ENCODE measurements at places on chromosomes 4 and X. TPM values are rescaled to one million over a fixed set of nuclear protein-coding genes. Genes with fewer than 3 reads are reported as not detected.
A peak's percentile ranks its signal among the peaks of the same experiment; 100 is the strongest.

HTN1 gene
- total RNA-seq = not detected

KLB gene
- 0.10 TPM for total RNA-seq

CITED1 gene
- not detected for total RNA-seq

IQSEC2 gene
- total RNA-seq = 3.7 TPM

PAGE2B gene
- 1.0 TPM for total RNA-seq

- no peak overlapping the region for H3K4me3 ChIP-seq
- no peak overlapping the region for H3K27ac ChIP-seq
- DNase-seq = no peak
- no peaks in the 10 kb centered on the region for H3K36me3 ChIP-seq
- no peaks in the 10 kb centered on the region for H3K27me3 ChIP-seq
- H3K4me1 ChIP-seq = no peaks in the 10 kb centered on the region
These were observed 184.7 kb upstream of the NDP start for GRCh38 chrX:44157858-44158257.

DNA sequence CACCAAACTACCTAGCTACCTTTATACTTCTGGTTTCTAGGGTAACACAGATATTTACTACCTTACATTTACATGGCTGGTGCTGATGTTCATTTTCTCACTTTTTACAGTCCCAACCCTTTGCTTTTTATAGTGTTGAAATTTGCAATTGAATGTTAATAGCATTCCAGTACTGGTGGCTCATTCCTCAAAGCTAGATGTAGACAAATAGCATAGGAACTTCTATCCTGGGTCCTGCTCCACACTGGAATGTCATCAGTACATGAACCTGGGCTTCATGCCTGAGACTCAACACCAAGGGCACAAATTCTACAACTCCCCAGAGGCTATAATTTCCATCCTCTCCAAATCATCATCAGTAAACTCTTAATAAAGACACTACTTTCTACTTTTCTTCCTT, 10.3 kb upstream of the TRMT2B start:
- no peak overlapping the region for H3K27ac ChIP-seq
- DNase-seq = no peak
- no peaks in the 10 kb centered on the region for H3K36me3 ChIP-seq

GRCh38 chrX:20240201-20240600, 26.5 kb downstream of the RPS6KA3 start:
- no peak for DNase-seq
- H3K27me3 ChIP-seq = no peaks in the 10 kb centered on the region
- H3K36me3 ChIP-seq = no peaks in the 10 kb centered on the region
- no peak overlapping the region for H3K4me3 ChIP-seq
- H3K27ac ChIP-seq = no peak overlapping the region

- H3K36me3 ChIP-seq = no peaks in the 10 kb centered on the region
- no peak overlapping the region for H3K27ac ChIP-seq
- H3K4me1 ChIP-seq = peaks cover 20% of the 10 kb centered on the region
- no peak for DNase-seq
- no peaks in the 10 kb centered on the region for H3K27me3 ChIP-seq
- no peak overlapping the region for H3K4me3 ChIP-seq
These were observed 3.4 kb downstream of the RAB33B start for GRCh38 chr4:139457318-139457717.

DNA sequence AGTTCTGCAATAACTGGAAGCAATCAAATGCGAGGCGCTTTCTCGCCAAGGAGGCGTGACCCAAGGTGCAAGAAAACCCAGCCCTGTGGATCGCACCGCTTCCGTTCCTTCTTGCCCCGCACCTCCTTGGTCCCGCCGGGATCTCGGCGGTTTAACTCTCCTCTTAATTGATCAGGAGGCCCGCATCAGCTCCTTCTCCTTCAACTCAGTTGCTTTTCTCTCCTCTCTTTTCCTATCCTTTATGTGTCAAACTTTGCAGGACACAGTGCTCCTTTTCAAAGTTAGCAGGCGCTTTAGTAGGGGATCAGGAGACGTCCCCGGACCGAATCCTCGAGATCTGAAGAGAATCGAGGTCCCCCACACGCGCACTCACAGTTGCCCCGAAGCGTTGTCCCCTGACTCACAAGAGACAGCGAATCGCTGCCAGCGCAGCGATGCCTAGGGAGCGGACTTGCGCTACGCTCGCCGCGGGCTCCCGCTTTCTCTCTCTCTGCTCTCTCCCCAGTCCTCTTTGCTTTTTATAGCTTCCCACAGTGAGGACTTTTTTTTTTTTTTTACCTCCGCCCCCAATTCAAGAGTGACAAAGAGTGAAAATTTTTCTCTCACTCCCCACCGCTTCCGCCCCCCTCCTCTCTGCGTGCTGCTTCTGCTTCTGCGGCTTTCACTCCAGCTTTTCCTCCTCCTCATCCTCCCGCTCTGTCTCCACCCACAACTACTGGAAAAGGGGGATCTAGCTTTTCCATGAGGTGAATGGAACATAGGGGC, at the start of gene DKK2:
Gene DKK2, minus strand, starts transcription at position 495 of the 765 bp plus-strand sequence. CDS start 722 bp downstream, outside the sequence.
- peak within 1 kb of the TSS; percentile 9 for H3K4me3 ChIP-seq
- H3K27ac ChIP-seq = no peak within 1 kb of the TSS
- no peaks in the 10 kb centered on the region for H3K36me3 ChIP-seq

- no peaks in the 10 kb centered on the region for H3K4me1 ChIP-seq
- no peak overlapping the region for H3K27ac ChIP-seq
- DNase-seq = no peak
- H3K36me3 ChIP-seq = no peaks in the 10 kb centered on the region
- no peak overlapping the region for H3K4me3 ChIP-seq
These were observed 349.5 kb upstream of the HAND2 start for GRCh38 chr4:173879509-173879908.

DNA sequence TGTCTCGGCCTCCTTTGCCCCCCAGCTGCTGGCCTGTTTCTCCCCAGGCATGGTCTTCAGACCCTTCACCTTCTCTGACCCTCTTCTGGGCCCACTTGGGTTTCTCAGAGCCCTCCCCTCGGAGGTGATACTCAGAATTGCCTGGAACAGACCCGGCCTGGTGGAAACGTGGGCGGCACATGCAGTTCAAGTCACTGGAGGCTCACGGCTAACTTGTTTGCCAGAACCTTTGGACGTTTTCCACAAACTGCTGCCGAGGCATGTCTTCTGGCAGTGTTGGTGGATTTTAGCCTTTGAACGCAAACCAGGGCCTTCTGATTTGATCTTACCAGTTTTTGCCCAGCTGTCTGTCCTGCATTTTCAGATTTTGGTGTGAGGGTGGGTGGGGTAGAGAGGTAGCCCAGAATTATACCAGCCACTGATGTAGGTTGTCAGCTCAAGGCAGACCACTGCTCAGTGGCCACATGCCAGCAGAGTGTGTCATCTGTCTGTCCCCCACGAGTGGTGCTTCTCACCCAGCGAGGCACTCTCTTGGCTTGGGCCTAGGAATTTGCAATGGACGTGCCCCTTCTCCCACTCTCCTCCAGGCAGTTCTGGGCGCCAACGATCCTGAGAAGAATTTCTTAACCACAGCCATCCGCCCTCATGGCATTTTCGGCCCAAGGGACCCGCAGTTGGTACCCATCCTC, 32.5 kb upstream of the ZNF185 start:
- H3K36me3 ChIP-seq = peaks cover 16% of the 10 kb centered on the region
- no peaks in the 10 kb centered on the region for H3K4me1 ChIP-seq
- H3K27ac ChIP-seq = no peak overlapping the region
- H3K27me3 ChIP-seq = no peaks in the 10 kb centered on the region

- no peaks in the 10 kb centered on the region for H3K27me3 ChIP-seq
- H3K27ac ChIP-seq = no peak overlapping the region
- H3K4me1 ChIP-seq = no peaks in the 10 kb centered on the region
- no peaks in the 10 kb centered on the region for H3K36me3 ChIP-seq
- H3K4me3 ChIP-seq = no peak overlapping the region
These were observed 353.8 kb downstream of the MAPK10 start for GRCh38 chr4:86006057-86006456.

- H3K27me3 ChIP-seq = no peaks in the 10 kb centered on the region
- H3K4me3 ChIP-seq = no peak overlapping the region
- no peaks in the 10 kb centered on the region for H3K4me1 ChIP-seq
- H3K27ac ChIP-seq = no peak overlapping the region
These were observed 1878.4 kb downstream of the ARAP2 start for GRCh38 chr4:34365946-34366345.

DNA sequence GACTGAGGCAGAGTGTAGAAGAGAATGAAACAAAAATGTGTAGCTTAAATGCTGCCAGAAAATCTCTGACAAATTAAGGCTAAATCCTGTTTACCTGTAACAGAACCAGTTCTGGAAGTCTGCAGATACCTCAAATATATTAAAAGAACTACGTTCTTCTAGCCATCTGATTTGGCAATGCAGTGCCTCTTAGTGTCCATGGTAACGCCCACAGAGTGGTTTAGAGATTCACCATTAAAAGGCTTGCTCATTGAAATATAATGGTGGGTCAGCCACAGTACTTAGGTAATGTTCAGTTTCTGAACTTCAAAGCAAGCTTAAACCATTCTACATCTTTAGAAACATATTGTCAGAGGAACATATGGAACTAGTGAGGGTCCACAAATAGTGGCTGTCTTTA, 23.2 kb upstream of the LUZP4 start:
- H3K27ac ChIP-seq = no peak overlapping the region
- no peak for DNase-seq
- no peak overlapping the region for H3K4me3 ChIP-seq
- no peaks in the 10 kb centered on the region for H3K36me3 ChIP-seq
- H3K4me1 ChIP-seq = no peaks in the 10 kb centered on the region
- no peaks in the 10 kb centered on the region for H3K27me3 ChIP-seq

DNA sequence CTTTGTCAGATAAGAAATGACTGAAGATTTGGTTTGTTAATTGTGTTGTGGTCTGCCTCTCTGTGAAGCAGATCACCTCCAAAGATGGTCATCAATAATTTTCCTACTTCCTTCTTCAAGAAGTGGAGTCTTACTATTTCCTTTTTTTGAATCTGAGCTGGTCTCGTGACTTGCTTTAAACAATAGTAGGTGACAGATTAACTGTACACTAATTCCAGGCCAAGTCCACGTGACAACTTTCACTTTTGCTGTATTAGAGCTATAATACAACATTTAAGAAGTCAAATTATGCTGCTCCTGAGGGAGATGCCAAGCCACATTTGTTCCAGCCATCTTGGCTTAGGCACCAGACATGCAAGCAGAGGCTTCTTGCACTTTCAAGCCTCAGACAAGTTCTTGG, 393.8 kb upstream of the GRID2 start:
- H3K27me3 ChIP-seq = no peaks in the 10 kb centered on the region
- H3K4me1 ChIP-seq = no peaks in the 10 kb centered on the region
- no peaks in the 10 kb centered on the region for H3K36me3 ChIP-seq

DNA sequence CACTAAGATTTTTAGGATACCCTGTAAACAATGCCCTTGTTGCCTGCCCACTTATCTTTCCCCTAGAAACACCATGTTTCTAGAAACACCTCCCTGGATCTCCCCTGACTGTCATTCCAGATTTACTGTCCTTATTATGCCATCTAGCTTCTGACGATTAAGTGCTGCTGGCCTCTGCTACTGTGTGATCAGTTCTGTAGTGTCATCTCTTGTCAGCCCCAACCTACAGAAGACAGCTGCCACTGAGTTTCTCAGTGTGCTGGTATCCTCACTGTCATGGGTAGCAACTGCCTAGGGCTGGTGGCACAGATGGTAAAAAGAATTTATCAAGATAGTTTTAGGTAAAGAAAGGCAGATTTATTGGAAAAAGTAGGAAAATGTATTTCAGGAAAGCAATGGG, 68.7 kb upstream of the WWC2 start:
- H3K27ac ChIP-seq = no peak overlapping the region

GRCh38 chr4:69731847-69732246, 28.6 kb downstream of the SULT1B1 start:
- no peaks in the 10 kb centered on the region for H3K4me1 ChIP-seq
- H3K4me3 ChIP-seq = no peak overlapping the region
- no peak overlapping the region for H3K27ac ChIP-seq

- no peaks in the 10 kb centered on the region for H3K4me1 ChIP-seq
- H3K4me3 ChIP-seq = no peak overlapping the region
These were observed 201.4 kb downstream of the CCNG2 start for GRCh38 chr4:77358315-77358928.
